ENCODE measurements at places on chromosomes 7 and 10.

DNA sequence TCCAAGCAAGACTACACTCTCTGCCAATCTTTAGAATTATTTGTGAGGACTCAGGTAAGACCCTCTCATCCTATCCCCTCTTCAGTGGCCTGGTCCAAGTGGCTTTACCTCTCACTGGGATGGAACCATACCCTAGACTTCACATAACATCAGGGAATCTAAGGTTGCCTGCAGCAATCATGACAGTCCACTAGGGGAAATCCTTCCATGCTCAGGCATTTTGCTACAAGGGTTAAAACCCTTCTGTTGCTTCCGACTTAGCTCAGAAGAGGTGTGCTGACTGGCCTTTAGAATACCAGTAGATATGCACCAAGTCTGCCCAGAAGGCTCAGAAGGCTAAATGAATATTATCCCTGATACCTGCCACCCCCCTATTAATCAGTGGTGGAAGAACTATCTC, 24.9 kb upstream of the NPS start:
- no peak for DNase-seq

DNA sequence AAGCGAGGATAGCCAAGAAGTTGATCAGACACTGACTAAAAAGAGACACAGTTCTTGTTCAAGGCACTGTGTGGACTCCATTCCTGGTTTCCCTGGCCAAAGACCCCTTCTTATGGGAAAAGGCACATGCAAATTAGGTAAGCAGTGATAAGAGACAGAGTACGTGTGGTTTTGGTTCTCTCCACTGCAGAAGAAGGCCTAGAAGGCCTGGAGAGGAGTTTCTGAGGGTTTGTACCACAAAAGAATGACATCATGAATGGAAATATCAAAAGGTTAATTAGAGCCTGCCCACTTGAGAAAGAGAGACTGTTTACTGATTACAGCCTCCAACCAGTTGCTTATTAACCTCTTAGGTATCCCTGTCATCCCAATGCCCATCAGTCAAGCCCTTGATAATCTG, 137.5 kb downstream of the ZNF365 start:
- DNase-seq, result no peak

DNA sequence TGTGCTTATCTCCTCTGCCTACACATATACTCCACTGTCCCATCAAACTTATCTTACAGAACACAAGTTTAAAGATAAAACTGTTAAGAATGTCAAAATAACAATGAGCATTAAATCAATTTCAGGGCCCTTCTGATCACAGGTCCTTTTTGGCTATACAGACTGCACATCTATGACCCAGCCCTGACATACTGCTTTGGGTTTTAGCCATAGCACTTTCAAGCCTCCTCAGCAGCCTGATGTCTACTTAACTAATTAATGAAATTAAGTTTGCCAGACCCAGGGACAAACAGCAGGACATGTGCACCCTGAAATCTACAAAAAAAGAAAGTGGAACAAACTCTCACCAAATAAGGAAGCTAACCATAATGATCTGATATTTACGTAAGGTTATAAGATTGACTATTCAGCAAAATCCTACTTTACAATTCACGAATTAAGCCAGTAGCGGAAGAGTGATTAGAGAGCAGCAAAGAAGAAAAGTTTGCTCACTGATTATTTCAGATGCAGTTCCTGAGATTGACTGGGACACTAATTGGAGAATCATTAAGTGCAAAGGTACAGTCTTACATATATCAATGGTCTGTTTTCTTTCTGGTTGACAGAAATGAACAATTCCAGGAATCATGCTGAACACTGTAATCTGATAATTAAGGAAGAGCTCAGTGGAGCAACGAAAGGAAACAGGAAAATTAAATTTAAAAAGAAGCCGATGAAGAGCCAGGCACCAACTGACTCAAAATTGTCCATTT, 669.3 kb upstream of the LRRN3 start:
- no peak for DNase-seq

DNA sequence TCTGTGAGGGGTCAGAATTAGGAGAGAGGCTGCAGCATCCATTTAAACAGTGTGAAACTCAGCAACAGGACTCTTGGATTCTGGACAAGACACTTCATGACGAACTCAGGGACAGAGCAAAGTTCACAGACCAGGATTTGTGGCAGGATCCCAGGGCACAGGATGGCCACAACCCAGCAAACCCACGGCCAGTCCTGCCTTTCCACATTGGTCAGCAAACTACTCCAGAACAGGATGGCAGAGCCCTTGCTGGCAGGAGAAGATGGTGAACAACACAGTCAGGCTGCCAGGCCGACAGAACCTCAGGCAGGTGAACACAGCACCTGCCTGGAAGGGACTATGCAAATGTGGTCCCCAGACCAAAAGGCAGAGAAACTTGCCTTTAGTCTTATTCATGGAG, 34.4 kb downstream of the VSTM4 start:
- no peak for DNase-seq

Measured in tibial artery (tissue), 4 donors.